Pancreas (tissue), 10 donors: ENCODE measurements at places on chromosomes 4 and X. TPM values are rescaled to one million over a fixed set of nuclear protein-coding genes. Genes with fewer than 3 reads are reported as not detected.

Gene ADH1A
- total RNA-seq, result 0.54 TPM

DNA sequence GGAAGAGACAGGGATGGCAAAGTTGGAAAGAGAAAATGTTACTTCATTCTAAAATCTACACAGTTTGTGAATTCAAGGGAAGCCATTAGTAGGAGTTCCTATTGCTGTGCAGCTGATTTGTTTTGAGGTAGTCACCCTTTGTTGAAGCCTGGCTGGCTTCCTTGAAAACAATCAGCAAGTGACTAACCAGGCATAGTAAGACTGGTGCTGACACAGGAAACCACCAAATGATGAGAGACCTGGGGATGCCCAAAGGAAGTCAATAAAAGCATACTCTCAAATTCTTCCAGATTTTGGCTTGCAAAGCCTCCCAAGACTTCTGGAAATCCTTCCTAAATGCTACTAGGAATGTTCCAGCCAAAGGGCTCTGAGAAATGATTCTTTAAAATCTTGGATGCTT lies 23.9 kb upstream of the PRDM8 start:
- no peak for DNase-seq

Gene SERPINA7
- total RNA-seq, result 0.31 TPM

Gene DYNLT3
- total RNA-seq, result 5.0 TPM

GRCh38 chr4:137610960-137611359 lies 78.7 kb upstream of the PCDH18 start:
- DNase-seq, result no peak

DNA sequence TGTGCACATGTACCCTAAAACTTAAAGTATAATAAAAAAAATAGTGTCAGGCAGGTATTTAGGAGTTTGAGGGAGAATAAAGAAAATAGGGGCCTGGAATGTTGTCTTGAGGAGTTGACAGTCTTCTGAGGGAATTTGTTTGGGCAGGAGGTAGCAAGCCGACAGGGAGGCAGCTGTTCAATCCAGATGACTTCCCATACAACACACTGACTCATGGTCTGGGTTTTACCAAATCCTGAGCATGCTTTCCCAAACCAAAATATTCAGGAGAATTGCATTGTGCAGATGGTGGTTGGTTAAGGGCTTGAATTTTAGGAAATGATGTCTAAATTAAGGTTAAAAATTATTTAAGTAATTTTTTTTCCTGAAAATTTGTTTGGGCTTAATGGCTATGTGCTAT lies 430.0 kb downstream of the INPP4B start:
- DNase-seq, result no peak

DNA sequence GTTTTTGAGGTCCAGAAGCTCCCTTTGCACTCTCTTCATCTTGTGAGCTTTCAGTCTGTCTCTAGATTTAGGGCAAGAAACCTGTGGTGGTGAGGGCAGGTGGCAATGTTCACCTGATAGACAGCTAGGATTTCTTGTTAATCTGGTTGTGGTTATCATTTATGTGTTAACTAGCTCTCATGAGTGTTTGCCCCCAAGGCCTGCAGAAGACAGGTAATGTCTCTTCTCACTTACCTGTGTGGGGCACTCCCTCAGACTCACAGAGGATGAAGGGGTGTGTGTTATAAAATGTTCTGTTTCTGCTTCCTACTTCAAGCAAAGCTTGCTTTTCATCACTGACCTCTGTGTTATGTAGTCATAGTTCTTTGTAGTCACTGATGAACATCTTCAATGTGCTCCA lies 17.8 kb downstream of the EGF start:
- DNase-seq, result no peak
